ENCODE measurements at places on chromosomes 1 and 21.

DNA sequence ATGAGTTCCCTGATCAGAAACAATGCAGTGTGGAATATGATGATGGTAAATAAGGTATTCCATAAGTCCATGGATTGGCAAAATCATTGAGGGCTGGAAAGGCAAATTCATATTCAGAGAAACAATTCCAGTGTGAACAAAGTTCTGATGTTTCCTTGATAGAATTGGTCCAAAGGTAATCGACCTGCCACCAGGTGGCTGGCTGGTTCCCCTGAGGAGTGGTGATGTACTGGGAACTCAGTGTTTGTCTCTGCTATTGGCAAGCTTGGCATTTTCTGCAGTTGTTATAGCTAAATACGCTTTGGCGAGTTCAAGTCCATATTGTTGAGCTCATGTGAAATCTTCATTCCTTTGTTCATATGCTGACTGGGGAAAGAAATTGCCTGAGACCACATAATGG, 165.5 kb upstream of the PTGFR start:
- H3K27me3 ChIP-seq, result no peaks in the 10 kb centered on the region
- no peaks in the 10 kb centered on the region for H3K4me1 ChIP-seq
- no peak overlapping the region for H3K4me3 ChIP-seq

- no peaks in the 10 kb centered on the region for H3K27me3 ChIP-seq
- DNase-seq, result no peak
- no peaks in the 10 kb centered on the region for H3K36me3 ChIP-seq
- no peaks in the 10 kb centered on the region for H3K4me1 ChIP-seq
- no peak overlapping the region for H3K27ac ChIP-seq
- H3K4me3 ChIP-seq, result no peak overlapping the region
These were observed 750.9 kb downstream of the BRINP3 start for GRCh38 chr1:189726806-189727205.

DNA sequence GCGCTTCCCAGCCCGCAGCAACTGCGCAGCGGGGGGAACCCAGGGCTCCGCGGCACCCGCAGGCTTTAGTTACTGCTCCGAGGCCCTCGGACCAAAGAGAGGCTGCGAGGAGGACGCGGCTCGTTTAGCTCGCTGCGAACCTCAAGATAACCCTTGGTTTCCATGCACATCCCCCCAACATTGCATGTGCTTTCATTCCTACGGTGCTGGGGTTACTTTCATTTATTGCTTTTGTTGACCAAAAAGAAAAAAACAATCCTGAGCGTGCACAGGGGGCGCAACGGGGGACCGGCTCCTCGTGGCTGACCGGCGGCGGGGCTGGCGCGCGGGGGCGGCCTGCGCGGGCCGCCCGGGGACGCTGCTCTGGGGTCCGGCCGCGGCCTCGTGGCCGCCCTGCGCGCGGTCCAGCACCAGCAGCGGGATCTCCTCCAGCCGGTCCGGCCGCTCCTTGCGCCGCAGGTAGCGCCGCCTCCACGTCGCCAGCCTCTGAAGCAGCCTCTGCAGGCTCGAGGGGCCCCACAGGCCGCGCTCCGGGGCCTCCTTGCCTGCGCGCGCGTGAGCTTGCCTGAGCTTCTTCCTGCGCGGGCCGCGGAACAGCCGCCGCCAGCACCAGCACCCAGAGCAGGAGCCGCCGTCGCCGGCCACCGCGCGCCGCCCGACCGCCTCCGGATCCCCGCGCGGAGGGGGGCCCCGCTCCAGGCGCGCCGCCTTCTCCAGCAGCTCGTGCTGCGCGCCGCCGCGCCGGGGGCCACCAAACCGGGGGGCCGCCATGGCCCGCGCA, 77.4 kb downstream of the DESI2 start:
- H3K27ac ChIP-seq, result no peak overlapping the region
- H3K4me1 ChIP-seq, result no peaks in the 10 kb centered on the region
- peak overlapping the region; percentile 53 for H3K4me3 ChIP-seq
- H3K36me3 ChIP-seq, result no peaks in the 10 kb centered on the region
- no peak for DNase-seq
- H3K27me3 ChIP-seq, result no peaks in the 10 kb centered on the region

GRCh38 chr1:32115496-32115895, 7.6 kb downstream of the KPNA6 start:
- H3K27ac ChIP-seq, result no peak overlapping the region
- H3K4me3 ChIP-seq, result no peak overlapping the region
- no peak for DNase-seq
- H3K27me3 ChIP-seq, result no peaks in the 10 kb centered on the region

GRCh38 chr21:14096172-14096571, 114.6 kb downstream of the LIPI start:
- H3K36me3 ChIP-seq, result no peaks in the 10 kb centered on the region
- no peak for DNase-seq
- no peaks in the 10 kb centered on the region for H3K4me1 ChIP-seq
- H3K27me3 ChIP-seq, result no peaks in the 10 kb centered on the region
- H3K4me3 ChIP-seq, result no peak overlapping the region
- no peak overlapping the region for H3K27ac ChIP-seq
